ENCODE measurements at places on chromosomes 3 and 15. TPM values are rescaled to one million over a fixed set of nuclear protein-coding genes. Genes with fewer than 3 reads are reported as not detected.

The FBXW12 gene
- not detected for total RNA-seq

The SLC7A14 gene
- total RNA-seq = not detected

The CX3CR1 gene
- total RNA-seq = 6.5 TPM

The MUSTN1 gene
- 56.8 TPM for total RNA-seq

The C2CD4A gene
- 0.19 TPM for total RNA-seq

The GNAT1 gene
- not detected for total RNA-seq

The IL17RD gene
- 17.0 TPM for total RNA-seq

The LRRIQ4 gene
- total RNA-seq = not detected

GRCh38 chr3:18288243-18288642 lies 136.9 kb downstream of the SATB1 start:
- no peak for DNase-seq

GRCh38 chr15:68843425-68844311 lies 23.0 kb upstream of the ANP32A start:
- no peak for DNase-seq

DNA sequence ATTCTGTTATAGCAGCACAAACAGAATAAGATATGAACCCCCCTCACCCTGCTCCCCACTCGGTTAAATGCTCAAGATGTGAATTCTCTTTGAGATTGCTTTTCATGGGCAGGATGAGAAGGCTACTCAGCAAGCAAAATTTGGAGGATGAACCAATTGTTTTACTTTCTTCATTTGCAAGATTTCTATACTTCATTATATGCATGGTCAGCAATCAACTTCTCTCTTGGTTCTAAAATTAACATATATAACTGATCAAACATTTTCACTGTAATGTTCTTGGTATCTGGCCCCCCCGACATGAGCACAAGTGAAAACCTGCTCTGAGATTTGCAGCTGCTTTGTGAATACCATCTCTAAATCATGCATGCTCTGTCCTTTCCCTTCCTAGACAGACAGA lies 556.1 kb upstream of the MDFIC2 start:
- no peak for DNase-seq

- DNase-seq = no peak
Measured at GRCh38 chr3:55205990-55206389, 278.1 kb upstream of the LRTM1 start.

- no peak for DNase-seq
Measured at GRCh38 chr3:118001380-118001779, 1033.3 kb downstream of the IGSF11 start.

- no peak for DNase-seq
Measured at GRCh38 chr15:41809526-41810220, 18.2 kb upstream of the JMJD7 start.

GRCh38 chr3:131216801-131217200 lies 164.8 kb upstream of the NUDT16 start:
- peak; percentile 54 for DNase-seq

GRCh38 chr3:127730666-127731295 lies 58.0 kb downstream of the ABTB1 start:
- DNase-seq = no peak

- no peak for DNase-seq
Measured at GRCh38 chr3:197942956-197943556, 6.9 kb upstream of the RPL35A start.

- no peak for DNase-seq
Measured at GRCh38 chr3:112813016-112813415, 33.6 kb downstream of the CD200R1L start.

- DNase-seq = no peak
Measured at GRCh38 chr15:67406257-67406861, 114.6 kb upstream of the C15orf61 start.

DNA sequence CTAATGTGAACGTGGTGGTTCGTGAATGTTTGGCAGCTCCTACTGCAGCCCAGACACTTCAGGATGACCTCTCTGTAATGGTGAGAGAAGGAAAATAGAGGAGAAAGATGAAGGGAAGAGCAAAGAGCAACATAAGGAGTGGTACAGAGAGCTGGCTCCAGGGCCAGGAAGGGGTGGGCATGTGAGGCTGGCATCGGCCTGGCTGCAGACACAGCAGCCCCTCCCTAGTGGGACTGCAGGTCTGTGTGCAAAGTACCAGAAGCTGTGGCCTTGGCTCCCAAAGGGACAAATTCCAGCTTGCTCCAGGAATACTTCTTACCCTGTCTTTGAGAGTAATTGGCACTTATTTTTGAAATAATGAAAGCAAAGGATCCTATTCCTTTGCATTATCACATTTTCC lies 10.0 kb downstream of the FSTL1 start:
- DNase-seq = no peak

- no peak for DNase-seq
Measured at GRCh38 chr15:40549894-40550293, 14.9 kb downstream of the CCDC32 start.

- no peak for DNase-seq
Measured at GRCh38 chr3:154095832-154096421, 25.3 kb upstream of the ARHGEF26 start.

DNA sequence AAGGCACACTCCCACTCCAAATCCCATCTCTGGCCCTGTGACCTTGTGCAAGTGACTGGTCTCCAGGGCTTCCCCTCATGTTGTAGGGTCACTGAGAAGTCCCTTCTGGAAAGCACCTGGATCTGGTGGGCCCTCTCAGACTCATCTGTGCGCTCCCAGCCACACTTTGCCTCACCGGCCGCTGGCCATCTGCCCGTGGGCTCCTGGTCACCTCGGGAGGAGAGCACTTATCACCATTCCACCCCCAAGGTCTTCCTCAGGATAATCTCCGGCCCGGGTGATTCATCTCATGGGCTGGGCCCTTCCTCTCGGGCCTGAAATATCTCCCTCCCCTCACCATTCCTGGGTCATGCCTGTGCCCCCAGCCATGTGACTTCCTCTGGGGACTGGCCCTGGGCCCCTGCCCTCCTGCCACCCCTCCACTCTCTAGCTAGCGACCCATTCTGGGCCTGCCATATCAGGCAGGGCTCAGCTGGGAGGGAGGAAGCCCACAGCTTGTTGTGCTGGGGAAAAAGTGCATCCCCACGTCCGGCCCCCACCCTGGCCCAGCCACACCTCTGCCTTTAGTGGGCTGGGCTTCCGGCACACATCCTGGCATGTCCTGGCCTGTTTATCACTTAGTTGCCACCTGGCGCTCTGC lies 10.6 kb upstream of the WNT7A start:
- DNase-seq = no peak

- DNase-seq = no peak
Measured at GRCh38 chr3:112321867-112322652, 10.9 kb upstream of the CD200 start.

DNA sequence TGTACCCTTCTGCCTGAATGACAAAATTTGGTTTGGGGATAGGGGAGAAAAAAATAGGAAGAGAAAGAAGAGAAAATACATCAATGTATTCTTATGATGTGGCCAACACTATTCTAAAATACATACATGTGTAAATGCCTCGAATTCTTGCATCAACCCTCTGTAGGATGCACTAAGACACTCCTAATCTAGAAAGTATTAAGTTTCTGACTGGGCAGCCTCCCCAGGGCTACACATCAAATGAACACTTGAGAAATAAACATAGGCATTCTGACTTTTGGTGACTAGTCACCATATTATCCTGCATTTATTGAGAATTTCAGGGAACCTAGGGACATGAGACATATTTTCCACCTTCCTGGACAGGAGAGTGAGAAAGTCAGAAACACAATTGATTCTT lies 109.2 kb downstream of the CPNE4 start:
- no peak for DNase-seq

- no peak for DNase-seq
Measured at GRCh38 chr3:119013951-119014350, 20.7 kb downstream of the IGSF11 start.

- DNase-seq = no peak
Measured at GRCh38 chr15:56038015-56038414, 44.6 kb upstream of the NEDD4 start.

GRCh38 chr3:103440539-103441203 lies 1005.9 kb downstream of the ZPLD1 start:
- no peak for DNase-seq

GRCh38 chr3:49787182-49787464 lies 781 bp upstream of the IP6K1 start:
- no peak for DNase-seq

DNA sequence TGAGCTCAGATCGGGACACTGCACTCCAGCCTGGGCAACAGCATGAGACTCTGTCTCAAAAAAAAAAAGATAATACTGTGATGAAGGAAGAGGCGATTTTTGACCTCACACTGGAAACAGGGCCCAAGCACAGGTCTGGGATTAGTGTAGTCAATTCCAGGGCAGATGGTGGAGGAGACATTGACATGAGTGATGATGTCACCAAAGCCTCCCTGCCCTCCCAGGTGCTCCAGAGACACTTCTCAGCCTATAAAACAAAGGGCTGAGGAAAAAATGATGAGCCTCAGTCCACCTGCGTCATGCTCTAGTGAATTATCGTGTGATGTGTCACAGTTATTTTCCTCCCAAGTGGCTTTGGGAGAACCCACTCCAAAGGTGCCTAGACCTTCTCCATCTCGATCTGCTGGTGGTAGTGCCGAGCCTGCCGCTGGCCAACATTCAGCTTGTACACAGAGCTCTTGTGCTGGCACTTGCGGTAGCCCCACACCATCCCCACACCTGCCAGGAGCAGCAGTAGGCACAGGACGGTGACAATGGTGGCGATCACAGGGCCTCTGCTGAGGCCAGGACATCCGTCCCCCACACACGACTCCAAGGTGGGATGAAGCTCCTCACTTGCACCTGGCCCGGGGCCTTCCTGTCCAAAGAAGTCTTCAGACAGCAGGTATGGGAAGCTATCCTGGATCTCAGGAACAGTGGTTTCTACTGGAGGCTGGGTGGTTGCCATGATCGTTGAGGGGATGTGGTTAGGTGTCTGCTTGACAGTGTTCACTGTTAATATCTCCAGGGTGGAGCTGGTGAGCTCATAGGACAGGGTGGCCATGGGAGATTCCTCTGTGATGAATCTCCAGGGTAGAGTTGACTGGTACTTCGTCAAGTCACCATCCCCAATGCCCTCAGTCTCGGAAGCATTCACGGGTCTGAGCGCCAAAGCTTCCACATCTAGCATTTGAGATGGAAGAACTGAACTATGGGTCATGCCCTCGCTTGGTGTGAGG lies 38.8 kb downstream of the CRTAP start:
- DNase-seq = no peak

DNA sequence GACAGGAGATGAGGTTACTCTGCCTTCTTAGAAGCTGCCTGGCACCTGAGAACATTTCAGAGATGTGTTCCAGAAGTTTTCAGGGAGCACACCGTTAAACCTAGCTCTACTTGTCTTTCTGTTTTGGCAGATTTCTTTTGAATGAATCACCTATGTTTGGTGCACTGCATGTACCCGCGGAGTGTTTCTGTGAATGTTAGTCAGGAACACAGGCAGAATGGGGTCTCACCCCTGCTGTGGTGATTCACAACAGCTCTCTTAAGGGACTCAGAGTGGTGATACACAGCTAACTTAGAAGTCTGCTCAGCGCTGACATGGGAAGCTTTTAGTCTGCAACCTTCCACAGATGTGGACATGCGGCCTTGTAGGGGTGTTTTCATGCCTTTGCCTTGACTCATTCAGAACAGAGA lies 24.0 kb downstream of the TSEN2 start:
- peak; percentile 61 for DNase-seq

DNA sequence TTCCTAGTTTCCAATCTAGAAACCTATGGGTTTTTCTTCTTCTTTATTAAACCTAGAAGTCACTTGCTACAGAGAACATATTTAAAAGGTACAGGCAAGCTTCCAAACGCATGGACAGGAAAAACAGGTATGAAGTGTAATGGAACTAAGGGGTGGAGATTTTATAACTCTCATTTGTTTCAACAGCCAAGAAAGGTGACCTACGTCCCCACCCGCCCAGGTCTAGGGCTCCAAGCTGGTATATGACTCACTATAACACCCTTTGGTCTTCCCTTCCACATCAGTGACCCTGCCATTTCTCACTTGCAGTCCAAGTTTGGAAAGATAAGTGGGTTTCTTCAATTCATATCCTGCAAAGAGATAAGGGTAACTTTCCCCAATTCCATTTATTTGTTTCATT lies 6.0 kb upstream of the LIPH start:
- DNase-seq = no peak

- peak; percentile 33 for DNase-seq
Measured at GRCh38 chr3:13299531-13300155, 120.5 kb downstream of the NUP210 start.

All from aorta (tissue), 5 donors.